NCI-H2081 (cell line): ENCODE measurements at places on chromosomes 5 and 9.

GRCh38 chr9:23769307-23769935 lies 56.6 kb downstream of the ELAVL2 start:
- DNase-seq = no peak

DNA sequence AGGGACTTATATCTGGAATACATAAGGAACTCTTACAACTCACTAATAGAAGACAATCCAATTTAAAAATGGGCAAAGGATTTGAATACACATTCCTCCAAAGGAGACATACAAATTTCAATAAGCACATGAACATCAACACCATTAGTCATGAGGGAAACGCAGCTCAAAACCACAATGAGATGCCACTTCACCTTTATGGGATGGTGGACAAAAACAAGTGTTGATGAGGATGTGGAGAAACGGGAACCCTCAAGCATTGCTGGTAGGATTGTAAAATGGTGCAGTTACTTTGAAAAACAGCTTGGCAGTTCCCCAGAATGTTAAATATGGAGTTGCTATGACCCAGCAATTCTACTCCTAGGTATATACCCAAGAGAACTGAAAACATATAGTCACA lies 72.7 kb upstream of the IER5L start:
- no peak for DNase-seq

GRCh38 chr9:119701651-119702050 lies 332.4 kb upstream of the BRINP1 start:
- DNase-seq = peak; percentile 22

DNA sequence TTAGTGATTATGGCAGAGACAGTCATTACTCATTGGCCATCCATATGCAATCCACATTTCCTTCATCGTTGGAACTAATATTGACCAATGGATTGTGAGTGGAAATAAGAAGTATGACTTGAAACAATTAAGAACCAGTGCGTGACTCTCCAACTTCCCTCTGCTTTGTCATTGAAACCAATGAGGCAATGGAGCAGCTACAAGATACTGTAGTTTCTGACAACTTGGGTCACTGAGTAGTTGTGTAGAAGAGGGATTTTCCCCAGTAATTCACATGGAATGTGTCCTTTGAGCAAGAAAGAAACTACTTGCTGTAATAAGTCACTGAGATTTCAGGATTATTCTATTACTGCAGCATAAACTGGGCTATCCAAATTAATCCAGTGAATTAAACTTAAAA lies 785.3 kb upstream of the RIOK2 start:
- DNase-seq = no peak

DNA sequence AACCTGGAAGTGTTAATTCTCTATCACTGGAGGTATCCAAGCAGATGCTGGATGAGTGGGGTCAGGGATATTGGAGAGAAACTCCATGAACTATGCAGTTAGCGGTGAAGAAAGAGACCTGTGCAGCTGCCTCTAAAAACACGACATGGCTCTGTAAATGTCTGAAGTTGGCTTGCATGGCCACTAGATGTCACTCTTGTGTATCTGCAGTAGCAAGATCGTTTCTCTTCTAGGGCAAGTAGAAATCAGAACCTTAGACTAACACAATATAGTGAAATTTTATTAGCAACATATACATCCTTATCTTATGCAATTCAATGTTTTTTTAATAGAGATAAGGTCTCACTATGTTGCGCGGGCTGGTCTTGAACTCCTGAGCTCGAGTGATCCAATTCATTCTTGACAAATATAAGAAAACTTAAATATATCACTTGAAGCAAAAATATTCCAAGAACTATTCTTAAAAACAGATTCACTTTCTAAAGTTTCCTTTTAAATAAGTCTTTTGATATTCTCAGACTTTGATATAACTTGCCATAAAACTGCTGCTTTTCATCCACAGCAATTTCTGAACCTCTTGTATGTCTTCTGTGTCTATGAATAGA lies 2.9 kb downstream of the OR2S2 start:
- peak; percentile 59 for DNase-seq

DNA sequence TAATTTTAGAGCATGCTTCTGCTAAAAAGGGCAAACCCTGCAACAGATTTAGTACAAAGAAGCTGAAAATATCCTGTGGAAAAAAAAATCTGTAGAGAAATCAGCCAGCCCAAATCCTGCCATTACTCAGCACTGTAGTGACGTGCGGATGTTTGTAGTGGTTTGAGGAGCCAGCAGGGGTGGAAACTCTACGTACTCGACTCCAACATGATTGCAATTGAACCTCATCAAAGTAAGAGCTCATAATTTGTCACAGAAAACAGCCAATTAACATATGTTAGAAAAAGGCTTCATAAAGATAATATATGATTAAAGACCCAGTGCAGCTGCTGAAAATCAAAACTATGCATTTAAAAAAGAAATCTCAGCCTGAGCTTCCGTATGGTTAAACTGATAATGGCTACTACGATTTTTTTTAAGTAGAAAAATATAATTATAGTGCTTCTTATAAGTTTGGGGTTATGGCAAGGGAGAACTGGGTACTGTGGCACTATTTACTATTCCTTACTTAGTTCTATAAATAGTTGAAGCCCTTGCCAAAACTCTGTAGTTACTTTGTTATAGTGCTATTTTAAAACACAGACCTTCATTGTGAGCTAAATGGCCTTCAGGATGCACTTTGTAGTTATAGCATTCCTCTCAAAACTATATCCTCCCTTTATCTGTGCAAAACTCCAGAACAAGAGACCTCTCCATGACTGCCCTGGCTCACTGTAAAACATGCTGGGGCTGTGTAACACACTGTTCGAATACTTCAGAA lies 49.4 kb downstream of the MEF2C start:
- DNase-seq = peak; percentile 72

GRCh38 chr9:122325124-122325523 lies 45.7 kb upstream of the PTGS1 start:
- DNase-seq = no peak

DNA sequence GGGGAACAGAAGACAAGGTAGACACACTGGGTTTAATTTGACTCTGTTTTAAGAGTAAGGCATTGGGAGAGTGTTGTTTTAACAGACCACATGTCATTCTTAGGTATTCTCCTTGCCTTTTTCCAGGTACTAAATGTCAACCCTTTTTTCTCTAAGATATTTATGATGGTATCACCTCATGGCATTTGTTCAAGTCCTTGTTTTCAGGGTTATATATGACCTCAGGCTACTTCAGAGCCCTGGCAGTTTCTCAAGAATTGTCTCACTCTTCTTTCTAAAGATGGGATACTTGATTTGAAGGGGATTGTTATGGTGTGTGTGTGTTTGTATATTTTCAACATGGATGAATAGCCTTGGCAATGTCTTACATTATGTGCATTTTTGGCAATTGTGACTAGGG lies 131.1 kb upstream of the ACTBL2 start:
- no peak for DNase-seq

GRCh38 chr5:98605426-98605825 lies 168.0 kb upstream of the RGMB start:
- no peak for DNase-seq

DNA sequence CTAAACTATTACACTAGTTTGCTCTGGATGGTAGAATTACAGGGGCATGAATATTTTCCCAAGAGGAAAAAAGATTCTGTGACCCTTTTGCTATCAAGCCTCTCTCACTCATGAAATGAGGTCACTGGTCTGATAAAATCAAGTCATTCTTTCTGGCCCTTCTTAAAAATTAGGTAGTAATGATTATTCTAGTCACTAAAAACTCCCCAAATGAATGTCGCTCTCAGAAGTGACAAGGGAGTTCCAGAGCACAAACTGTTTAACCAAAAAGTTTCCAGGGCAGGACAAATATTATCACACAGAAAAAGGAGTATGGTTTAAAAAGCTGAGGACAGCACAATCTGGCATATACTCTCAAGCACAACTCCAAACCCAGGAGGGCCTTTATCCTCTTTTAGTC lies 12.5 kb downstream of the ERMP1 start:
- no peak for DNase-seq

DNA sequence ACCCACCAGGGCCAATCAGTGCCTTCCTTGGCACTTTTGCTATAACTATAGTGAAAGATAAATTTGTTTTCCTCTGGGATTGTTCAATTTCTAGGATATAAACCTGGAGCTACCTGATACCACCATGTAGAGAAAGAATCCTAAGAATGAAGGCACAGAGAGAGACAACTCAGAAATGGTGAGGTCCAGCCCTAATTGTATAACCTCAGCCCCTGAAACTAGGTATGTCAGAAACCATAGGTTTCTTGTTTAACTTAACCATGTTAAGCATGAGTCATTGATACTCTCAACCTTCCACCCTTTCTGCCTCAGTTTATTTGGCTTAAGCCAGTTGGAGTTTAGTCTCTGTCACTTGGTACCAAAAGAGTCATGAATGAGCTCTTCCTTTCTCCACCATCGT lies 4.6 kb upstream of the SPZ1 start:
- no peak for DNase-seq

DNA sequence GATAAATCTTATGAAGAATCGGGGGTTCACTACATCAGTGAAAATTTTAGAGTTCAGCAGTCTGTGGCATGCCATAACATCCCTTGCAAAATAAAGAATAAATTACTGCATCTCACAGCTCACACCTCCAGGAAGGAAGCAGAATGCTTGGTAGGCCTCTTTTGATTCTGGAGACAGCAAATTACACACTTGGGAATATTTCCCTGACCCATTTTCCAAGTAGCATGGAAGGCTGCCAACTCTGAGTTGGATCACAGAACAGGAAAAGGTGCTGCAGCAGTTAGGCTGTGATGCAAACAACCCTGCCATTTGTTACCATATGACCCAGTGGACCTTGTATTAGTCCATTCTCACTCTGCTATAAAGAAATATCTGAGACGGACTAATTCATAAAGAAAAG lies 293.5 kb downstream of the ASTN2 start:
- no peak for DNase-seq

- no peak for DNase-seq
Observed at GRCh38 chr9:130465383-130466096, 20.8 kb downstream of the ASS1 start.

DNA sequence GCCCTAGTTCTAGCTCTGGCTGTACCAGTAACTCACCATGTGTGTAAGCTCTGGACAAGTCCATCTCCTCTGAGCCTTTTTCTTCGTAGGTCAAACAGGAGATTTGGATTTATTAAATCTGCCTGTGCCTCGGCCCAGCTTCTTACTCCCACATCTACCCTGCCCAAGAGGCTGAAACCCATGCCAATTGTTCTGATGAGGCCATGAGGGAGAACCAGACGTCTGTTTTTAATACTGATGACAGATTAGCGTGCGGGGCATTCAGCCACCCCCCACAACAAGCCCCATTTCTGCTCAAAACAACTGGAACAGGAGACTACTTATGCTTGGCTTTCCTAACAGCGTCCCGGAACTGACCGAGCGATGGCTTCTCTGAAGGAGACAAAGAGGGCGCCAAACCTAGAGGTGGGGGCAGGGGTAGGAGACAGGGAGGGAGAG lies 81.2 kb upstream of the TRIM32 start:
- no peak for DNase-seq

- no peak for DNase-seq
Observed at GRCh38 chr5:74149395-74149794, 491.1 kb downstream of the ENC1 start.

DNA sequence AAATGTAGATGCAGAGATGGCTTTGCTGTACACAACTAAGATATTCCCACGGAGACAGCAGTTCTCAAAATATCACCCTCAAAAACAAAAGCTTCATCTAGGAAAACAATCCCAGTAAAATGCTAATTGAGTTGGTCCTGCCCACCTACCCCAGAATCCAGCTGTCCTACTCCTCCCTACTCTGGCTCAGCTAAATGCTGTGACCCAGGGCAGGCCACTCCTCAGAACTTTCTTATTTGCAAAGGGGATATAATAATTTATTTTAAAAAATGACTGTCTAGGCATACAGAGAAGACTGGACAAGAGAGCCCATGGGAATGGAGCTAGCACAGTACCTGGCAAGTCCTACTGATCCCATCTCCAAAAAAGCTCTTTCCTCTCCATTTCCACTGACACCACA lies 162.3 kb downstream of the CRB2 start:
- no peak for DNase-seq

DNA sequence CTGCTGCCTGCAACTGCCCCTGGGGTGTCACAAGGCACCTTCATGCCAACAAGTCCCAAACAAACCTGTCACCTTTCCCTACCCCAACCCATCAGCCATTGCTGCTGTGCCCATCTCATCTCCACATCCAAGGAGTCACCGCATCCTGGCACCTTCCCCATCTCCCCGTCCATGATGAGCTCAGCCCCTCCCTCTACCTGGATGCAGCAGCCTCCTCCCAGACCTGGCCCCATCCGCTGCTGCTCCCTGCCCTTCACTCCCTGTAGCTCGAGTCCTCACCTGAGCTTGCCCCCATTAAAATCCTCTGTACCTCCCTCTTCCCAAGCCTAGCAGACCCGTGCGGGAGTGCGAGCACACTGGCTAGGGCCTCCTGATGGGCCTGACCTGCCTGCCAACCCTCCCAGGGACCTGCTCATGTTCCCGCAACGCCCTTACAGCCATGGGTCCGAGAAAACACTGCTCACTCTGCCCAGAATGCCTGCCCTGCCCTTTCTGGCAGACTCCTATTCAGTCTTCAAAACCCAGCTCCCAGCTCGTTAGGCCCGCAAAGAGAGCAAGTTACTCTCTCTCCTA lies 110.6 kb downstream of the ADAMTS2 start:
- no peak for DNase-seq

GRCh38 chr5:80916676-80917075 lies 43.5 kb upstream of the RASGRF2 start:
- no peak for DNase-seq

DNA sequence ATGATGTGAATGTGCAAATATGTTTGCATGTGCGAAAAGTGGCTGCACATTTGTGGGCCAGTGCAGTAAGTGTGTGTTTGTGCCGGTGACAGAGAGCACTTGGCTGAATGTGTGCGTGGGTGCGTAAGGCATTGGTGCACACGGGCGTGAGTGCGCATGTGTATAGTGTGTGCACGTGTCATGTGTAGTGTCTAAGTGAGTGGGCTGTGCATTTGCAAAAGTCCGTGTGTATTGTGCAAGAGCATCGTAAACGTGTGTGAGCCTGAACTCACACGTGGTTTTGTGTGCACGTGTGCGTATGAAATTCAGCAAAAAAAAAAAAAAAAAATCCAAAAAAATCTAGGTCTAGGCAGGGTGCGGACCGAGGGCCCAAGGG lies 6.5 kb upstream of the EBF1 start:
- no peak for DNase-seq

GRCh38 chr9:18668944-18669343 lies 195.0 kb downstream of the ADAMTSL1 start:
- DNase-seq = peak; percentile 52

DNA sequence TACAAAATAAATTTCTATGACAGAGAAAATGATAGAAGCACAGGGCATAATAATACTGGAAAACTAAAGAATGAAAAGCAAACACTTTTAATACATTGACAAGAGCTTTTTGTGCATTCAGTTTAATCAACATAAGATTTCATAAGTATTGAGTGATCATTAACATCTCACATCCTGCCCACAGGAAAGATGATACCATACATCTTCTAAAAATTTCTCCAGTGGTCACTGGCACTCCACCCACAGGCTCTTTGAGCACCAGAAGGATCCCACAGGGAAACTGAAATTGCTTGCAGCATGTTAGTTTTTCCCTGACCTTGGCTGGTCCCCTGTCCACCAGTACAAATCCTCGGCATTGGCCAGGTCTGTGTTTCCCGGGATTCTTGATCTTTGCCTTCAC lies 186.0 kb downstream of the CEMIP2 start:
- DNase-seq = no peak

GRCh38 chr9:12716823-12717600 lies 23.8 kb downstream of the TYRP1 start:
- DNase-seq = no peak

GRCh38 chr9:110092792-110093191 lies 115.2 kb downstream of the C9orf152 start:
- DNase-seq = no peak
